ENCODE measurements at places on chromosomes 3 and 15.

DNA sequence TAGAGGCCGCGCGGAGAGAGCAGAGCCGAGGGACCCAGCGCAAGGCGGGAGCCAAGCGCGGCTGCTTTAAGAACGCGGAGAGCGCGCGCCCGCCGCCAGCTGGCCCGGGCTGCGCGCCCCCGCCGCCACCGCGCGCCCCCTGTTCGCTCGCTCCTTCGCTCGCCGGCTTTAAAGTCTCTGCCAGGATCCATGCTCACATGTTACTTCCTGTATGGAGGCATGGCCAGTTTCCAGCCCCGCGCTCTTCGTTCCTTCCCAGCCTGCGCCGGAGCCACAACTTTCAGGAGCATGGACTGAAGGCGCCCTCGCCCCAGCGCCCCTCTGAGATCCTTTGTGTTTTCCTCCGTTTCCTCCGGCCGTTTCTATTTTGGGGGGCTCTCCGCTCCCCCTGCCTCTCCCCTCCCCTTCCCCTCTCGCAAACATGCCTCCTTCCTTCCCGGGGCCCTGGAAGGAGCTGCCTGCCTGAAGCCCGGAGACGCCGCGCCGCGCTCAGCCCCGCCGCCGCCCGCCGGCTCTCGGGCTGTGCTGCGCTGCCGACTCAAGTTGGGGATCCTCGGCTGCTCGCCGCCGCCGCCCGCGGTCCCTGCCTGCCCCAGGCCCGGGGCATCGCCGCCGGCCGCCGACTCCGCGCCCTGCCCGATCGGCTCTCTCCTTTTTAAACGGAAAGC is at the start of gene PTPRG:
TSS of gene PTPRG (plus strand) at position 198 of the 668 bp plus-strand sequence. CDS start 717 bp downstream, outside the sequence.
- DNase-seq: peak; percentile 47

DNA sequence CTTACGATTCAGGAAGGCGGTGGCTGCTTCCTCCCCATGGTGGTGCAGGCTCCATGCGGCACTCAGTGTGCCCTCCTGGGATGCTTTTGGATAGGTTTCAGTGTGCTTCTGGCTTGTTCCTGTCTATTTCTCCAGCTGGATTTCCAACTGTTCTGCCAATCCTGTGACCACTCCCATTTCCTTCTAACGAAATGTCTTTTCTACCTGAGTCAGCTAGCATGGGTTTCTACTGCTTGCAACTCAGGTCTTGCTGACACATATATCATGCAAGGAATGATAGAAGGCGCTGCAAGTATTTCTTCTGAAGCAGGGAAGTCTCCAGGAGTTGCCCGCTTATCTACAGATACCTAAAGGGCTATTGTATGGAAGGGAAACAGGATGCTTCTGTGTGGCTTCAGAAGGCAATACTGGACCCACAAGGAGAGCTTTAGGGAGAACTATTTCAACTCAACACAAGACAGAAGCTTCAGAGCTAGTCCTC is 244.4 kb downstream of the OPA1 start:
- DNase-seq: no peak

DNA sequence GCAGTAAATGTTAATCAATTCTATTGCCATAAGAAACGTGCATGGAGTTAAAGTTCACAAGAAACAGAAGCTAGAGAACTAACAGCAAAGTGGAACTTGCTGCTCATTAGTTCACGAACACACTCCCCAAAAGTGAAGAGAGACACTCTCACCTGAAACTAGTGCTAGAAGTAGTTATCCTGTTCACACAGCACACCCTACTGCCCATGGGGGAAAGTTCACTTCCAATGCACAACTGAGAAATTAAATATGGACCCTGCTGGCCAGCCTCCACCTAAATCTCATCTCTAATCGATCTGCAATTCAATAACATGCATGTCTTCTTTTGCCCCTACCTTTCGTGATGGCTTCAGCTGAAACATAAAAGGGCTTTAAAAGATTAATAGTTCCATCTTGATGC is 39.4 kb upstream of the FRMD4B start:
- DNase-seq: peak; percentile 51

- DNase-seq: no peak
These were observed 1.0 kb downstream of the XYLB start for GRCh38 chr3:38347421-38348200.

- DNase-seq: no peak
These were observed 736.8 kb downstream of the DIPK2A start for GRCh38 chr3:144708437-144708836.

- DNase-seq: no peak
These were observed 164.7 kb upstream of the SLCO3A1 start for GRCh38 chr15:91688811-91689210.

- DNase-seq: no peak
These were observed 16.0 kb downstream of the MAP2K5 start for GRCh38 chr15:67558502-67558901.

GRCh38 chr15:39666677-39667076 is 85.8 kb downstream of the THBS1 start:
- no peak for DNase-seq

DNA sequence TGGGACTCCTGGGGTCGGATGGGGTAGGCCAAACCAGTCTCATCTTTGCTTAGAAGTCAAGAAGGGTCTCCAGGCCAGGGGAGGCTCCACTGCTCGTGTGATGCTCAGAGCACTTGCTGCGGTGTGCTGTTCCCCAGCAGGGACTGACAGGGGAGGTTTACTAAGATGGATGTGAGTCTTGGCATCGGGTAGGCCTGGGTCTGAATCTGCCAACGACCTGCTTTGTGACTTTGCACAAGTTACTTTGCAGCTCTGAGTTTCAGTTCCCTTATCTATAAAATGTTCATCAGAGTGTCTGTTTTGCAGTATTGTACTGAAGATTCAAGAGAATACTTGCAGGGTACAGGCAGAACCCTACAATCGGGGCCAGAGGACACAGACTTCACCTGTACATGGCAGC is 17.3 kb upstream of the CDCP1 start:
- DNase-seq: no peak

DNA sequence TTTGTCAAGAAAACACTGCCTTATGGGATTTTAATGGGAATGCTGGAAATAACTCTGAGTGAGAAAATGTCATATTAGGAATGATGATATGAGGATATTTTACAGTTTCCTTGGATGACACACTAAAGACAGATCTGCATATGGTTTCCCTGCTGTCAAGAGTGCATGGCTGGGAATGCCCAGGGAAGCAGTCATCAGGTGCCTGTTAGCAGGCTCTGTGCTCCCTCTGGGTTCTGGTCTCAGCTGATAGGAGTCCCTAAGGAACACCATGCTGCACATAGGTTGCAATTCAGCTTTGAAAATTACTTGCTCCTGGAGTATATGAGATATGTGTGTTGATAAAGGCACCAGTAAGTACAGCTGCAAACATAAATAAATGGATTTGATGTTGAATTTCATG is 1064.6 kb downstream of the TUSC7 start:
- DNase-seq: no peak

GRCh38 chr3:131458653-131459052 is 44.1 kb downstream of the MRPL3 start:
- DNase-seq: no peak

- no peak for DNase-seq
These were observed 364.1 kb downstream of the CGGBP1 start for GRCh38 chr3:87694678-87695077.

DNA sequence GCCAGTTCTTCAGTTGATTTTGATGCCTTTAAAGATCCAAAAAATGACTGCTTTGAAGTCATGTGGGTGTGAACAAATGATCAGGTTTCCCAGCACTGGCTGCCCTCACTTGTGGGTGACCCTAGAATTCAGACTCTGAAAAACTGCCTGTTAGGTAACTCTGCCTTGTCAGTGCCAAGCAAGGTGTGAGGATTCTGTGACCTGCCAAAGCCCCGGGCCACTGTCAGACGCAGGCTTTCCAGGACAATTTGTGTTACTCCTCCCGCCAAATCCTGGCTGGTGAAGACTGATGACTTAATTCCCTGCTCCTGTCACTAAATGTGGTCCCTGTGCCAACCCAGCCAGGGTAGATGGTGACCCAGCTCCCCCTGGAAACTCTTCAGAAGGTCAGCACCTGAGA is 99.2 kb upstream of the PSMD6 start:
- no peak for DNase-seq

- DNase-seq: no peak
These were observed 412.1 kb downstream of the TBL1XR1 start for GRCh38 chr3:176785171-176785570.

DNA sequence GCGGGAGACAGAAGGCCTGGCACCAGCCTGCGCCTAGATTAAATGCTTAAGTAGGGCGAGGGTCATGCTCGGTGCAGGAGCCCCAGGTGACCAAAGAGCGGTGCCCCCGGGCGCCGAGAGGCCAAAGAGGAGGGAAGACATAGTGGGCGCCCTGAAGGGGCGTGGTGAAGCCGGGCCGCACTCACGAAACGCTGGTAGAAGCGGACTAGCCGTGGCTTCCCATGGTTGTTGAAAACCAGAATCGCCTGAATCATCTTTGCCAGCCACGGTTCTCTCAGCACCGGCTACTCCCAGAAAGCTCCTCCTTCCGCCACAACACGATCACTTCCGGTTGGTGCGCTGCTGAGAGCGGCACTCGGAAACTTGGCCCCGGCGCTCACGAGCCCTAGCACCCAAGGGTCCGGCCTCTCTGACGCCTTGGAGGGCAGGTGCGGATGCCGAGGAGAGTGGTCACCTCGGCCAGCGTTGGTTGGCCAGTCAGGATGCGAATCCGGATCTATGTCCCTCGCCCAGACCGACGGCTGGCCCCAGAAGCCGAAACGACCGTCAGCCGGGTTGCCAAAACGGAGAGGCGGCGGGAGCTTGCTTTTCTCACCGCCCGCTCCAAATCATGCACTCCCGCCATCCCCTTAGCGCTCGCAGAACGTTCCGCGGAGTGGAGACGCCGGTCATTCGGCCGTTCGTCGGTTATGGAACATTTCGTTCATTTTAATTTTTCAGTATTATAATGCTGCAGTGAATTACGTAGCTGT is at the start of gene AP3S2:
TSS of gene AP3S2 (minus strand) at position 299 of the 752 bp plus-strand sequence. CDS start at position 254, 45 bp downstream.
- peak; percentile 77 for DNase-seq

DNA sequence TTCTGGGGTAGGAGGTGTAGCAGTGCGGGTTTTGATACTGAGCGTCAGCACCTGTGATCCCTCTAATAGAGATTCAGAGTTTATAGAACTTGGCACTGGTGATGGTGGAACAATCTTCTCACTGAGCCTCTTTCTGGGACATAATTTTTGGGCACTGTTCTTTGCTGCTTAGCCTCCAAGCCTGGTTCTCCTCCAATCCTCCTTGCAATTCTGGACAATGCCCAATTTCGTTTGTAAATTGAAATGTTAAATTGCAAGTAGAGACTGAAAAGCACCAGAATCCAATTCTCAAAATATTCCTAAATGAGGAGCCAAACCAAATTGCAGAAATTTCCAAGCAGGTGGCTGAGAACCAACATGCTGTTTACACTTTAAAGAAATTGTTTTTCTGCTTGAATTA is 149.8 kb upstream of the ABI3BP start:
- no peak for DNase-seq

GRCh38 chr3:190514413-190515153 is 698 bp downstream of the IL1RAP start:
- peak; percentile 61 for DNase-seq

- DNase-seq: no peak
These were observed 12.9 kb downstream of the SEC11A start for GRCh38 chr15:84702961-84703482.

DNA sequence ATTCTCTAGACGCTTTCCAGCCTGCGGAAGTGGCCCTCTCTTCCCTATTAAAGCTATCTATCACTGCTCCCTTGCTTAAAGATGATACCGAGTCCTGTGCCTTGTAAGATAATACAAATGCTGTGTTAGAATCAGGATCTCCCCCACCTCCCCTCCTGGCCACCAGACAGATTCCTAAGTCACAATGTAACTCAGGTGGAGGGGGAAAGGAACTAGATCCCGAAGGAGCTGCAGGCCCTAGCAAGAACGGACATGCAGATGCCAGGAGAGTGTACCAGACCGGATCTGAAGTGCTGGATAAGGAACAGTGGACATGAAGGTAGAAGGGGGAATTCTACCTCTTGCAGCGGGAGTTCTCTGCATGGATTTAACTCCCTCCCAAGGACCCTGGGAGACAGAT is 230.7 kb upstream of the LYSMD4 start:
- DNase-seq: no peak
